ENCODE measurements at places on chromosomes 3 and 15. TPM values are rescaled to one million over a fixed set of nuclear protein-coding genes. Genes with fewer than 3 reads are reported as not detected.

The EFCC1 gene
- total RNA-seq: not detected

The BCL2A1 gene
- not detected for total RNA-seq

DNA sequence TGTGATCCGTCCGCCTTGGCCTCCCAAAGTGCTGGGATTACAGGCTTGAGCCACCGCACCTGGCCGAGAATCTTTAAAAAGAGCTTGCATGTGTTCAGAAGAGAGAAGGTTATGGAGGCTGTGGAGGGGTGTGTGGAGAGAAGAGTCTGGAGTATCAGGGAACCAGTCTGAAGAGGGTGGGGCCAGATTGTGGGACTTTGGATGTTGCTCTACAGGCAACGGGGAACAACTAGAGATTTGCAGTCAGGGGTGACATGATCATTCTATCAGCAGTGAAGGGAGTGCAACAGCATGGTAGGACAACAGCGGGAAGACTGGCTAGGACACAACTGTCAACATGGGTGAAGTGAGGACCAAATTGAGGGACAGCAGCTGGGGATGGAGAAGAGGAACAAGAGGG lies 8.9 kb downstream of the SCAMP2 start:
- DNase-seq: no peak

The C3orf22 gene
- not detected for total RNA-seq

- DNase-seq: peak; percentile 94
Observed at GRCh38 chr3:149373235-149374125, 4.0 kb downstream of the TM4SF1 start.

DNA sequence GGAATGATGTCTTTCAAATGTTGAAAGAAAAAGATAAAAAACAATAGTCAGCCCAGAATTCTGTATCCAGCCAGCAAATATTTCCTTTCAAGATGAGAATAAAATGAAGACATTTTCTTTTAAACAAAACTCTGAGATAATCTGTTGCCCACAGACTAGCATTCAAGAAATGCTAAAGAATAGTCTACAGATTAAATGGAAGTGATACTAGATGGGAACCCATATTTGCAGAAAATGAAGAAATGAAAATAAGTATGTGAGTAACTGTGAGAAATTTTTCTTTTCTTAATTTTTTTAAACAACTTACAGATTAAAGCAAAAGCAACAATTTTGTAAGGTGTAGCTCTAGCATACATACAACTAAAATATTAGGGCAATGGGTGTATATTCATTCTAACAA lies 469.8 kb downstream of the IGSF11 start:
- no peak for DNase-seq

- no peak for DNase-seq
Observed at GRCh38 chr15:28930011-28930410, 44.2 kb downstream of the APBA2 start.

GRCh38 chr15:54033869-54034458 lies 55.7 kb downstream of the UNC13C start:
- no peak for DNase-seq

The WDR93 gene
- under 0.01 TPM for total RNA-seq

DNA sequence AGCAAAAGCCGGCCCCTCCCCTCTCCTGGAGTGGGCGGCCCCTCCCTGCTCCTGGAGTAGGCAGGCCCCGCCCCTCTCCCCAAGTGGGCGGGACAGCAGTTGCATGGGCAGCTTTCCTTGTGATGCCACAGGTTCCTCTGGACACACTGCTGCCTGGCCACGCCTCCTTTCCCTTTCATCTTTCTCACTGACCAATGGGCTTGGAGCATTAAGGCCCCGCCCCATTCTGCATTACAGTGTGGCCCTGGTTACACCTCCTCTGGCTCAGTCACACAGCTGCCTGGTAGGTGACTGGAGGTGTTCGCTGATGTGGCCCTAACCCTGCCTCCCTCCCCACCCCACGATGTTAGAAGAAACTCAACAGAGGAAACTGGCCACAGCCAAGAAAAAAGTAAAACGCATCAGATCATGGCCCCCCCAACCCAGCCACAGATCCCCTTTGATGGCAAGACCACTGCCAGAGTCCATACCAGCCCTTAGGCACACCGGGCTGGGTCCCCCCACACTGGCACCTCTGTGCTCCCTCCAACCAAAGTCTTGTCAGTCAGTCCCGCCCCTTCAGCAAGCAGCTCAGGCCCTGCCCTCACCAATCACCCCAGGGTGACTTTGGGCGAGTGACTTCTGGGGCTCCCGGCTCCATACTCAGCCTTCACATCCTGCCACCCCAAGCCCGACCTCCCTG lies 84.3 kb downstream of the ADAMTS7 start:
- no peak for DNase-seq

DNA sequence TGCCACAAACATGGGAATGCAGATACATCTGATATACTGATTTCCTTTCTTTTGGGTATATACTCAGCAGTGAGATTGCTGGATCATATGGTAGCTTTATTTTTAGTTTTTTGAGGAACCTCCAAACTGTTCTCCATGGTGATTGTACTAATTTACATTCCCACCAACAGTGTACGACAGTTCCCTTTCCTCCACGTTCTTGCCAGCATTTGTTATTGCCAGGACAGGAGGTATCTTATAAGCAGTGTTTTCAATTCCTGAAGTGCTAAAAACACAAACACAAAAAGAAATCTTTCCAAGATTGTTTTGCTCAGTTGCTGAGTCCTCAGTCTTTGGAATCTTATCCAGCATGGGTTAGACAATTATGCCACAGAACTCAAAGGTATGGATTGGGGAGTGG lies 13.5 kb downstream of the GTF2E1 start:
- no peak for DNase-seq

GRCh38 chr15:37111427-37111717 lies 11.0 kb upstream of the MEIS2 start:
- DNase-seq: no peak

GRCh38 chr15:39110746-39111145 lies 470.1 kb upstream of the THBS1 start:
- DNase-seq: no peak

DNA sequence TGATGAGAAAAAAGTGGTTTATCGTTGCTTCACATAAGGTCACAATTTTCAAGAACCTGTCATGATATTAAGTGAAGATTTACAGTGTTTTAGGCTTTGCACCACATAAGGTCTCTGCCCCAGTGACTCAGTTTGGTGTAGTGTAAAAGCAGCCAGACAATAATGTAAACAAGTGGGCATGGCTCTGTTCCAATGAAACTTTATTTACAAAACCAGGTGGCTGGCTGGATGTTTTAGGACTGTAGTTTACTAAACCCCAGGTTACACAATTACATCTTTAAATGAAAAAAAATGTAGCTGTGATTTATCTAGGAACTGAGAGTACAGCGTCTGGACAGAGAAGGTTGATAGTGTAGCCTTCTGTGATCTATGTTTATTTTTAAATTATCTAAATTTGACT lies 9.7 kb upstream of the FBXL22 start:
- peak; percentile 98 for DNase-seq

GRCh38 chr3:12288182-12289129 lies at the start of gene PPARG:
TSS of gene PPARG (plus strand) at chr3:12289070. CDS start at chr3:12379712, 90,642 bp downstream.
- DNase-seq: peak; percentile 32

Measured in fibroblast of villous mesenchyme (primary cell).